Epithelial cell of alveolus of lung (primary cell): ENCODE measurements at places on chromosomes 2 and 18. TPM values are rescaled to one million over a fixed set of nuclear protein-coding genes. Genes with fewer than 3 reads are reported as not detected.

Gene RELCH
- total RNA-seq = 10.9 and 13.6 TPM in 2 replicates

Gene CAPN14
- 0.08 TPM in 1 of 2 replicates, not detected in the other for total RNA-seq

Gene SMC6
- 14.0 and 16.3 TPM in 2 replicates for total RNA-seq

Gene MC4R
- not detected in 2 replicates for total RNA-seq

Gene SLC11A1
- total RNA-seq = 0.13 TPM in 1 of 2 replicates, not detected in the other

Gene SLC30A3
- total RNA-seq = not detected in 2 replicates

Gene ASTL
- under 0.01 and 0.24 TPM in 2 replicates for total RNA-seq

Gene ARHGAP15
- 1.4 and 3.0 TPM in 2 replicates for total RNA-seq

Gene CTDSP1
- 56.8 and 77.9 TPM in 2 replicates for total RNA-seq

Gene DES
- total RNA-seq = under 0.01 and 20.4 TPM in 2 replicates

Gene MBD5
- total RNA-seq = 11.5 and 26.3 TPM in 2 replicates

Gene NOL4
- not detected in 2 replicates for total RNA-seq

Gene REG3G
- total RNA-seq = not detected in 2 replicates

Gene CAMKMT
- total RNA-seq = 1.4 and 2.7 TPM in 2 replicates

Gene SMYD1
- 0.64 TPM in 1 of 2 replicates, not detected in the other for total RNA-seq
